ENCODE measurements at places on chromosomes 7 and 10.
A peak's percentile ranks its signal among the peaks of the same experiment; 100 is the strongest.

GRCh38 chr10:68135362-68135761, 26.1 kb downstream of the MYPN start:
- DNase-seq, result no peak

GRCh38 chr7:30923774-30924413, 12.2 kb downstream of the AQP1 start:
- no peak for DNase-seq

DNA sequence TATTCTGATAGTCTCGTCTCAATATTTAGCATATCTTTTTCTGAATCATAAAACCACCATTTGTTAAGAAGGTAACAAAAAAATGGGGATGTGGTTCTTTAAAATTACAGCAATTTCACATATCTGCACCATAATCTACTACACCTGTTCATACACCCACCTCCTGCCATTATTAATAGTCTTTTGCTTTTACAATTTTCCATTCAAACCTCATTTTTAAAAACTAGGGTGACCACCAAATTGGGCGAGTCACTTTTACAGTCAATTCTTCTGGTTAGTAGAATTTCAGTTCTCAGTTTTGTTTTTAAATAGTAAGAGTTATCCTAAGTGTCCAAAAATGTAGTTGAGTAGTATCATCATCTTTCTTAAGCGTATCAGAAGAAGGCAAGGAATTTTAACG, 48.4 kb upstream of the GSAP start:
- DNase-seq, result no peak

GRCh38 chr7:101893341-101894082, 76.1 kb downstream of the CUX1 start:
- no peak for DNase-seq

- no peak for DNase-seq
These were observed 9.4 kb upstream of the TAS2R16 start for GRCh38 chr7:123004931-123005330.

- DNase-seq, result no peak
These were observed 81.6 kb upstream of the MYO3A start for GRCh38 chr10:25852364-25852941.

DNA sequence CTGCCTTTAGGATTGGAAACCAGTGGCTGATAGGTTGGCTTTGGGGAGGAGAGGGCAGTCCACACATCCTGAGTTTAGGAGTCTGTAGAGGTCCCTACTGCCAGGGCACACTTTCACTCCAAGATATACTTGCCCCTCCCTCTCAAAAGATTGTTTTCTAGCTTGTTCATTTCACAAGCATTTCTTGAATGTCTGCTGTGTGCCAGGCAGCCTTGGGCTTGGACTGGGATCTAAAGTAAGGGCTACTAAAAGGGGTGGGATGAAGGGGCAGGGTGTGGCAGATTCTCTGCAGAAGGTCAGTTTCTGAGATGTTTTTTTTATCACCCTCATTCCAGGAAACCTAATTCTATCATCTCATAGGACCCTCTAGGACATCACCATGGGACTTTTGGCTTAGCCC, 272.4 kb downstream of the SKAP2 start:
- no peak for DNase-seq

DNA sequence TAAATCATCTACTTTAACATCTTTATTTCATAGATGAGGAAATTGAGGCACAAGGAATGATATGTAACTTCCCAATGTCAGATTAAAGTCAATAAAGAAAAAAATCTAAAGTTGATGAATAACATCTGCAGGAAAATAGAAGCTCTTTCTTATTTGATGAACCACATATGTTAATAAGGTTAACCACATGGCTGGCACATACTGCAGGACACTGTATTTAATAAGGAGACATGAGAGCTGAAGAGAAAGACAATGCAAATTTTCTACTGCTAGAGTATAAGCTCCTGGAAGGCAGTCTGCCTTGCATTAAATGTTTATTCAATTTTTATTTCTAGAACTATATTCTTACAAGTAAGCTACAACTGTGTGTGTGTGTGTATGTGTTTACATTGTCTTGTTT, 4.4 kb downstream of the RAB11FIP2 start:
- no peak for DNase-seq

GRCh38 chr10:69237528-69238159, 17.5 kb downstream of the HKDC1 start:
- peak; percentile 81 for DNase-seq

DNA sequence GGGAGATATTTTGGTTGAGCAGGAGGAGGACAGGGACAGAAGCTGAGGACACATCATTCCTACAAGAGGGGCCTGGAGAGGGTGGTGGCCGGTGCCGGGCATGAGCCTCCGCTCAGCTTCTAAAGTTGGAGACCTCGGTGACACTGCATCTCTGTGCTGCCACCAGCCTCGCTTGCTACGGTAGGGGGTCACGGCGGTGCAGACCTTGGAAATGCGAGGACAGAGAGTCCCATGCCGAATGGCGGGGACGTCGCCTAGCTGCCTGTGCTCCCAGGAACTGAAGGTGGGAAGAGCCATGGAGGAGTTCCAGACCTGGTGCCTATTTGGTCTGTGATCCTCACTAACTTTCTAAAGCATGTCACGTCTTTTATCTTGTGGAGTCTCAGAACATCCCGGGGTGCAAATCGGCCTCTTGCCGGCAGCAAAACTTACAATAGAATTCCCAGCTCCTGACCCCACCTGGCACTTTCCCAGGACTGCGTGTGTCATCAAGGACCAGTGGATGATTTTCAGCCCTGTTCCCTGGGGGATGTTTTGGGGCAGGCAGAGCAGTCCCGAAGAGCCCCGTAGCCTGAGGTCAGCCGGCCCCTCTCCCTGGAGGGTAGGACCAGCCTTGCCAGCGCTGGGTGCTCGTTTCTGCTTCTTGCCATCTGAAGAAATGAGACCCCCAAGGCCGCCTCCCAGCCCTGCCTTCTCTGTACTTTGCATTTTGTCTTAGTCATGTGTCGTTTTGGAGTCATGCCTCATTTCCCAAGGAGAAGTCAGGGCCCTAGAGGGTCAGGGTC, 205.8 kb upstream of the SHH start:
- DNase-seq, result no peak

GRCh38 chr7:145884716-145885514, 231.7 kb upstream of the CNTNAP2 start:
- DNase-seq, result no peak

GRCh38 chr7:94398841-94399240, 4.1 kb downstream of the COL1A2 start:
- no peak for DNase-seq

DNA sequence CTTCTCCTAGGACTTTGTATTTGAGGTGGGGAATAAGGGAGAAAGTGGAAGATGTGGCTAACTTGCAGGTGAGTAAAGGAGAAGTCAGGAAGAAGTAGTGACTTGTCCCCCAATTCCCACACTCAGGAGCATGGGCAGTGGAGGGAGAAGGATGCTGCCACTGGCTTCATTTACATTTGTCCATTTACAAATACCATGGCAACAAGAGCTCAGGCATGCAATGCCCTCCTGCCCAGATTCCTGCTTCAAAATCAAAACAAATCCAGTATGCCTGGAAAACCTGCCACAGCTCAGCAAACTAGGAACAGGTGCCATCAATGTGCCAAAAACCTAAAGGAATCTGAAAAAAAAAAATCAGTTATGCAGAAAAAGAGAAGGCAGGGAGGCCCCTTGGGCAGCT, 139.9 kb downstream of the KCNMA1 start:
- no peak for DNase-seq
